Activated effector memory CD4-positive, alpha-beta T cell treated with anti-CD3 and anti-CD28 coated beads, Interleukin-2, amount 50 U/mL, for 16 hours (primary cell): ENCODE measurements at places on chromosomes 6 and 20.
A peak's percentile ranks its signal among the peaks of the same experiment; 100 is the strongest.

DNA sequence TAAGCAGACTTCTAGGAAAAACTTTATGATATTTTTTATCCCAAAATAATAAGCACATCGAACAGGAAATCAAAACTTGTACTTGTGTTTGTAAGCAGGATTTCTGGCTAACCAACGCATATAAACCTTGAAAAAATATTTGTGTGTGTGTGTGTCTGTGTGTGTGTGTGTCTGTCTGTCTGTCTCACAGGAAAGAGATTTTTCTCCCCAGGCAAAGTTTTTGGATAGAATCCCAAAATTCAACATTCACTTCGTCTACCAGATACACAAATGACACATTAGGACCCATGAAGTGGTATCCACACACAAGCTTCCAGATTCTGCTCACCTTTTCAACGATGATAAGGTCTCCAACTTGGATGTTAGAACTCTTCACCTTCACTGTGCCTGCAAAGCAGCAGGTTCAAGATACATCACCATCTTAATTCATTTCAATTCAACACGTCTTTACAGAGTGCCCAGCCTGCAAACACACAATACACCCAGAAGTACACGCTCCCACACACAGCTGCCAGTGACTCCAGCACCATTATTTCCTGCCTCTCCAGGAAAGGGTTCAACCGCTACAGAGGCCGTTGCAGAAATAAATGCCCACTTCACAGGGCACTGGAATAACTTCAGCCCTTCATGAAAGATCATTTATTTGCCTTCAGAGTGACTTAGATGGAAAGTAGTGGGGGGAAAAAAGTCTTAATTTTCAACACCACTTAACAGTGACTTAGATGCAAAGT is 70.9 kb downstream of the ATP9A start:
- DNase-seq, result no peak

GRCh38 chr20:3203315-3204123 is 963 bp downstream of the DDRGK1 start:
- peak; percentile 75 for DNase-seq

DNA sequence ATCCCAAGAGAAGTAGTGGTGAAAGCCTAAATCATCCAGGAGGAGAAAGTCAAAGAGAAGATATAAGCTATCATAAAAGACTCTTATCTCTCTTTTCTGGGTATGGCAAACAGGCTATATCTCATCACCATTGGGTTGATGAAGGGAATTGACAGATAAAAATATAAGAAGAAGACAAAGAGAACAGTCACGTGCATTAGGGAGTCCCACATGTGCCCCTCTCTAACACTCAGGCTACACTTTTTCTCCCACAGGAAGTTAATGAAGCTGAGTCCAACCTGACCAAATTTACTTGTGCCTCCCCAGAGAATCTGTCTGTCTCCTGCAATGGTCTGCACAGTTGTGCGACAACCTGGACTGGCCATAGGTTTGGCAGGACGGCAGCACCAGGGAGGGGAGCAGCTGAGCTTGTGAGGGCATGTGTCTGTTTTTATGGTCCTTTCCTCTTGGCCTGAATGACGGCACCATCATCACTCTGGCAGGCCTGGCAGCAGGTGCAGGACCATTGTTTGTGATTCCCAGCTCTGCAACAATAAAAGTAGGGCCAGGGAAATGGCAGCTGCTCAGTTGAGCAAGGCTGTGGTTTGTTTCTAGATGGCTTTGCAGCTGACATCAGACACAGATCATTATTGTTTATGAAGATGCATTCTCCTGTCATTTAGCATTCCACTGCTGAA is 144.5 kb upstream of the MCHR2 start:
- DNase-seq, result no peak

DNA sequence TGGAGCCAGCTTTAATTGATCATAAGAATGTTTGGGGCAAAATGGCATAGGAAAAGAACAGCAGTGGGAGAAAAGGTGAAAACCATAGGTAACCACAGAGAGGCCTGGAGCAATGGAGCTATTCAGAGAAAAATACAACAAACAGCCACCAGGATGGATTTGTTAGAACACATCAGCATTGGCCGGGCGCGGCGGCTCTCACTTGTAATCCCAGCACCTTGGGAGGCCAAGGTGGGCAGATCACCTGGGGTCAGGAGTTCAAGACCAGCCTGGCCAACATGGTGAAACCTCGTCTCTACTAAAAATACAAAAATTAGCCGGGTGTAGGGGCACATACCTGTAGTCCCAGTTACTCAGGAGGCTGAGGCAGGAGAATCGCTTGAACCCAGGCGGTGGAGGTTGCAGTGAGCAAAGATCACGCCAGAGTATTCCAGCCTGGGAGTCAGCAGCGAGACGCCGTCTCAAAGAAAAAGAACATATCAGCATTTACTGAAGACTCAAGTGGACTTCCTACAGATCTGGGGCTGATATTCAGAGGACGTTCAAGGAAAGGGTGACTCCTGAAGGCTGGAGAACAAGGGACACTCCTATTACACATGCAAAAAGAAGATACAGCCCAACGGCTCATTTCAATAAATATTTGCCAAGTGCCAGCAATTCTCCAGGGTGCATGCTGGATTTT is 20.2 kb downstream of the SNHG17 start:
- peak; percentile 46 for DNase-seq

DNA sequence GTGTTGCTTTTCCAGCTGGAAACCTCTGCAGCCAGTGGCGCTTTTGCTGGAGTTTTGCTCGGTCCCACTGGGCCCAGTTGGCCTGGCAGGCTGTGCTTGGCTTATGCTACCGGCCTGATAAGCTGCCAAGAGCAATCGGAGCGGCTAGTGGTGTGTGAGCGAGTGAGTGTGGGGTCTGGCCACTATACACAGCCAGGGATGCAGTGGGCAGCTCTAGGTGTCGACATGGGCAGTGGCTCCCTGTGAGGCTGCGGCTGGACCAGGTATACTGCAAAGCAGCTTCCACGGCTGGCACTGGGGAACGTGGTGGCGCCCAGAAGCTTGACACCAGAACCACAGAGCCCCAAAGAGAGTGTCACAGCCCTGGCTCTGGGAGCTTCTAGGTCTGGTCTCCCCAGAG is 996.5 kb downstream of the GRIK2 start:
- no peak for DNase-seq

- no peak for DNase-seq
These were observed 159.0 kb downstream of the ZNF217 start for GRCh38 chr20:53434662-53435061.

GRCh38 chr6:35173044-35173426 is 31.9 kb upstream of the TCP11 start:
- DNase-seq, result no peak

DNA sequence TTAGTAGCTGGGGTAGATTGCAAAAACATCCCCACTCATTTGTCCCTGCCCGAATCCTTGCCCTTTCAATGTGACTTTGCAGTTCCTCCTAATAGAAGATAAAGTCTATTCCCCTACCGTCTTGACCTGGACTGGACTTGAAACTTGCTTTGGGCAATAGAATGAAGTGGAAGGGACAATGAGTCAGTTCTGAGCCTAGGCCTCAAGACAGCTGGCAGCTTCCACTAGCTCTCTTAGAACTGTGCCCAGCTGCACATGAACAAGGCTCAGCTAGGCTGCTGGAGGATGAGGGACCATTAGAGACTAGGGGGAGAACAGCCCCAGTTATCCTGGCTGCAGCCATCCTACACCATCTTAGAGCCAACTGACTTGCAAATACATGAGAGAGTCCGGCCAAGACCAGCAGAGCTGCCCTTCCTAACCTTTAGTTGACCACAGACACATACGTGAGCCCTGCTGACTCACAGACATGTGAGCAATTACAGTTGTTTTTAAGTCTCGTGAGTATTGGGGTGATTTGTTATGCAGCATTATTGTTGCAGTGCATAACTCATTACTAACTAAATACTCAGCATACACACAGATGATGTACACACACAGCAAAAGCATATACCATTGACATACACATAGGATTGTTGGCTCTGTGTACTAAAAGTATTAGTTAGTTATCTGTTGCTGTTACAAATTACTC is 105.5 kb downstream of the DHX35 start:
- no peak for DNase-seq

GRCh38 chr6:35512740-35513139 is at the start of gene TULP1:
TSS of gene TULP1 (minus strand) at chr6:35512896. CDS start at chr6:35512858, 38 bp downstream.
- no peak for DNase-seq

DNA sequence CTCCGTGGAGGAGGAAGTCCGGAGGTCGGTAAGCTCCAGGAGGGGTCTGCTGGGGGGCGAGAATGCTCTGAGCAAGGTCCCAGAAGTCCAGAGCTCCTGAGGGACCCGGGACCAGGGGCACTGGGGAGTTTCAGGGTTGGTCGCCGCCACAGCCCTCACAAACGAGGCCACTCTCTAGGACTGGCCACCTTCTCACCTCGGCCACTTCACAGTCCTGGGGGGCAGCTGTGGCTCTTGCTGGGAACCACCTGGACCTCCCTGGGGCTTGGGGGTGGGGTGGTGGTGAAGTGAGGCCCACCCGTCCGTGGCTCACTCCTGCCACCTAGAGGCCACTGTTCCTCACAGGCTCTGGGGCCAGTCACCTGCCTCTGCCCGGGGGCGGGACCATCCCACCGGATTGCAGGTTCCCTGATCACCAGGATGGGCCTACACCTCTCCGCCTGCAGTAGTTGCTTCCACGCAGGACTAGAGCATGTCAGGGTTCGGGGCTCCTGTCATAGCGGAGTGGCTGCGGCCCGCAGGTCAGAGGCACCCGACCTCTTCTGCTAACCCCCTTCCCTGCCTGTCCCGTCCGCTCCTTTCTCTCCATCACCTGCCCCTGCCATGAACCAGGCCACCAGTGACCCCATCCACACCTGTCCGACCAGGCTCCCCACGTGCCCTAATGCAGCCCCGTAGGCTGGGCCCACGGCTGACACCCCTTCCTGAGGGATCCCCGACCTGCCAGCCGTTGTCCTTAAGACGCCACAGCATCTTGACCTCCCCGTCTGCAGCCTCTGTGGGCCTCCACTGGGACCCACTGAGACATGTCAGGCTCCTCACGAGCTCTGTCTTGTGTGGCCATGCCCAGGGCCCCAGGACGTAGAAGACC is 5.1 kb upstream of the TCEA2 start:
- DNase-seq, result peak; percentile 91

DNA sequence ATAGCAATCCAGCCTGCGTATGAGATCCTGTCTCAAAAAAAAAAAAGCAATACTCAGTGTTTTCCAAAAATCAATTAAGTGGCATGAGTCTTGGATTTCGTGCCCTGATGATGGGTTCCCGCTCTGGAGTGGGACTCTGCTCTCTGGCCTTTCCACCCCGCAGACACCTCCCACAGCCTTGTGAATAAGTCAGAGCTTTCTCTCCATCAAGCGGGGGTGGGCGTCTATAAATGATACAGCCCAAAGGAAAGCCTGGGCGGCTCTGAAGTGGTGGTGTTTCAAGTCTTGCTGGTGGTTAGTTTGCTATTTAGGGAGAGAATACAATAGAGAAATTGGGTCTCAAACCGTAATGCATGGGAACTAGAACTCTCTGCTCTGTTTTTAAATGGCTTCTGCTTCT is 52.5 kb upstream of the TAGAP start:
- DNase-seq, result peak; percentile 85

GRCh38 chr6:137659871-137660270 is 165.7 kb upstream of the OLIG3 start:
- DNase-seq, result no peak

GRCh38 chr6:52546678-52547077 is 30.2 kb downstream of the TRAM2 start:
- no peak for DNase-seq

GRCh38 chr20:10259166-10259565 is 40.5 kb downstream of the SNAP25 start:
- DNase-seq, result no peak

- no peak for DNase-seq
These were observed 149.7 kb upstream of the ARID1B start for GRCh38 chr6:156627524-156627923.

DNA sequence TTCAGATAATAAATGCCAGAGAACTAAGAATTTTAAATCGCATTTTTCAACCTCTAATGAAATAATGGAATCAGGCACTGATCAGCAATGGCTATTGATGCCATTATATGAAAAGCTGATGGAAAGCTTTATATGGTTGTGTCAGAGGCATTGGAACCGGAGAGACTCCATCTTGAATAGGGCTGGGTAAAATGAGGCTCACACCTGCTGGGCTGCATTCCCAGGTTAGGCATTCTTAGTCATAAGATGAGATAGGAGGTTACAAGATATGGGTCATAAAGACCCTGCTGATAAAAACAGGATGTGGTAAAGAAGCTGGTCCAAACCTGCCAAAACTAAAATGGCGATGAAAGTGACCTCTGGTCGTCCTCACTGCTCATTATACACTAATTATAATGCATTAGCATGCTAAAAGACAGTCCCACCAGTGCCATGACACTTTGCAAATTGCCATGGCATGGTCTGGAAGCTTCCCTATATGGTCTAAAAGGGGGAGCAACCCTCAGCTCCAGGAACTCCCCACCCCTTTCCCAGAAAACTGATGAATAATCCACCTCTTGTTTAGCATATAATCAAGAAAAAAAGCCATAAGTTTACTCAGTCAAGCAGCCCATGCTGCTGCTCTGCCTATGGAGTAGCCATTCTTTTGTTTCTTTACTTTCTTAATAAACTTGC is 40.2 kb upstream of the CD83 start:
- DNase-seq, result no peak

- DNase-seq, result no peak
These were observed 646 bp downstream of the HEY2 start for GRCh38 chr6:125749865-125750691.

GRCh38 chr6:68240726-68241125 is 394.4 kb upstream of the ADGRB3 start:
- no peak for DNase-seq

- peak; percentile 90 for DNase-seq
These were observed at the start of gene MYBL2 for GRCh38 chr20:43666376-43667328. TSS of gene MYBL2 (plus strand) at chr20:43667114. CDS start at chr20:43667284, 170 bp downstream.

DNA sequence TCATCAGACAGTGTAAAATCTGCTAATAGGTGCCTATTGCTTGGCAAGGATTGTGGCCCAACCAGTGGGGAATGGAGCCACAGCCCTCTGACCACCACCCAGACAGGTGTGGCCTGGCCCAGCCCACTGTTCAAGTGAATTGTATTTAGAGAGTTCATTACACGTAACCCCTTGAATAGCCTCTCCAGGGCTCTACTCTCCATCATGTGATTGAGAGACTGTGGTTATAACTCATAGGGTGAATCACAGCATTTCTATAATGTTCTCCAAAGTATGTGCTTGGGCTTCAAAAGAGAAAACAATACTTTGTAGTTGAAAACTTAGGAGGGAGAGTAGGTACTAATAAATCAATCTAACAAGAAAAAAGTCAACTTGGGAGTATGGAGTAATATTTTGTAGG is 38.4 kb downstream of the ALDH8A1 start:
- no peak for DNase-seq

DNA sequence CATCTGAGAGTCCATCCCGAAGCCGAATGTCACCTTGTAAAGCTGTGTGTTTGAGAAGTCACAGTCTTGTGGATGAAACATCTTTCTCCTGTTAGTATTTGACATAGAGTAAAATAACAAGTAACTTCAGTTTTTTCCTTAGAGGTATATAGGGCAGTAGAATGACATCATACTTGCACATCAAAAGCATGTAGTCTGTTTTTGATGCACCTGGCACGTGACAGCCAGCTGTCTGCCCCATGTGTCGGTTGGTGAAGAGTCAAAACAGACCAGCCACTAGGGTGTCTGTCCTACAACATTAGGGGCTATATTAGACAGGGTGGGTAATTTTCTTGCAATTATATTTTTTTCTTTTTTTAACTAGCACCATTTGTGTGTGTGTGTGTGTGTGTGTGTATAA is 70.2 kb downstream of the SNX9 start:
- DNase-seq, result peak; percentile 74

- DNase-seq, result no peak
These were observed 121.2 kb downstream of the DST start for GRCh38 chr6:56521454-56521853.

- DNase-seq, result no peak
These were observed 95.4 kb upstream of the TMEM181 start for GRCh38 chr6:158464483-158464882.

- DNase-seq, result no peak
These were observed 23.1 kb upstream of the HMGN3 start for GRCh38 chr6:79257381-79258205.
